ENCODE measurements at places on chromosomes 5 and 9.

DNA sequence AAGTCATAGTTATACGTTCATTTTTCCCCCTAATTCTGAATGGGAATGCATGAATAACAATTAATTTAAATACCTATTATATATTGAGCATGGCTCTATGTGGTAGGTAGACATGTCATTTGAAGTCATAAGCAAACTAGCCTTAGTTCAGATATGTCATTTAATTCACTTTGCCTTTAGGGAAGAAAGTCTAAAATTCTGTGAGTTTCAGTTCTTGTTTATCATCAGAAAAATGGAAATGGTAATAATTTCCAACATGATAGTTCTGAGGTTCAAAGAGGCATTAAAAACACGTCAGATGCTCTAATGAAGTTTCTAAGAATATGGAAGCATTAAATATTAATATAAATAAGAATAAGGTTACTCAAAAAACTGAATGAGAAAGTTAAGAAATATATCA, 13.1 kb upstream of the ANXA1 start:
- no peak for DNase-seq

DNA sequence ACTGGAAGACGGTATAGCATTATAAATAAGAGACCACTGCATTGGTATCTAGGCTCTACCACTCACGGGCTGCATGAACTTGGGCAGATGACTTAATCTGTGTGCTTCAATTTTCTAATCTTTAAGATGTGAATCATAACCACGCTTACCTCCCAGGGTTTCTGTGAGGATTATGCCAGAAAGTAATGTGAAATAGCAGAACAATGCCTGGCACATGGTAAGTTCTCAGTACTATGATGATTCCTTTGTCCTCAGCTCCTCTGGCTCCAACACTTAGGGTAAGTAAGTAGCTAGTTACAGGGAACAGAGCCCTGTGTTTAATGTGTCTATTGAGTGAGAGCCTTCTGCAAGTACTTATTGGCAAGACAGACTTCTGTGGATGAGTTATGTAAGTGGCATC, 31.1 kb downstream of the POU4F3 start:
- DNase-seq = no peak

- DNase-seq = peak; percentile 80
These were observed 4.4 kb upstream of the MLANA start for GRCh38 chr9:5886114-5886939.

- DNase-seq = no peak
These were observed 256.5 kb upstream of the ZNF608 start for GRCh38 chr5:125002727-125003598.

DNA sequence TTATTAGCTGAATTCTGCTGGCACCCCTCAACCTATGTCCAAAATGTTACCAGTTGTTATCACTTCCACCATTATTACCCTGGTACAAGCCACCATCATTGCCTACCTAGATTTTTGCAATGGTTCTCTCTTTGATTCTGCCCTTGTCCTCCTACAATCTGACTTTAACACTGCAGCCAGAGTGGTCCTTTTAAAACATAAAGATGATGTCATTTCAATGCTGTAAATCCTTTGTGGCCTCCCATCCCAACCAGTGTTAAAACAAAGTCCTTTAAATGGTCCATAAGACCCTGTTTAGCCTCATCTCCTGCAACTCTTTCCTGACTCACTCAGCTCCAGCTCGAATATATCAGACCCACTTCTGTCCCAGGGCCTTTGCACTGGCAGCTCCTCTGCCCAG, 54.9 kb upstream of the FSTL4 start:
- DNase-seq = no peak

GRCh38 chr9:20985851-20986600, 45.4 kb downstream of the HACD4 start:
- DNase-seq = no peak

- DNase-seq = no peak
These were observed 373.3 kb upstream of the FAM174A start for GRCh38 chr5:100161868-100162267.

DNA sequence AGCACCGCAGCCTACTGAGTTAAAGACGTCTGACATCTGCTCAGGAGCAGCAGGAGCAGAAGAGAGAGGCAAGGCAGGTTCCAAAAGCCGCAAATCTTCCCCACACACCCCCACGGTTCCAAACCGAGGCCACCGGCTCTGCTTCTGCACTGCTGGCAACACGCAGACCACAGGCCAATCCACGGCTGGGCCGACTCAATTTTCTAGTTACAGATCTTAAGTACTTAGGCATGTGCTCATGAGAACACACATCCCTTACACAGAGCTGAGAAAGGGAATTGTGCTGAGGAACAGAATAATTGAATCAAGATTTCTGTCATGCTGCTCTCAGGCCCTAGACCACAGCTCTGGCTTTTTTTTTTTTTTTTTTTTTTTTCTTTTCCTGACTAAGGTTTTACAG, 32.6 kb downstream of the PAX5 start:
- no peak for DNase-seq

- peak; percentile 77 for DNase-seq
These were observed 35.0 kb downstream of the ERGIC1 start for GRCh38 chr5:172868924-172869591.

DNA sequence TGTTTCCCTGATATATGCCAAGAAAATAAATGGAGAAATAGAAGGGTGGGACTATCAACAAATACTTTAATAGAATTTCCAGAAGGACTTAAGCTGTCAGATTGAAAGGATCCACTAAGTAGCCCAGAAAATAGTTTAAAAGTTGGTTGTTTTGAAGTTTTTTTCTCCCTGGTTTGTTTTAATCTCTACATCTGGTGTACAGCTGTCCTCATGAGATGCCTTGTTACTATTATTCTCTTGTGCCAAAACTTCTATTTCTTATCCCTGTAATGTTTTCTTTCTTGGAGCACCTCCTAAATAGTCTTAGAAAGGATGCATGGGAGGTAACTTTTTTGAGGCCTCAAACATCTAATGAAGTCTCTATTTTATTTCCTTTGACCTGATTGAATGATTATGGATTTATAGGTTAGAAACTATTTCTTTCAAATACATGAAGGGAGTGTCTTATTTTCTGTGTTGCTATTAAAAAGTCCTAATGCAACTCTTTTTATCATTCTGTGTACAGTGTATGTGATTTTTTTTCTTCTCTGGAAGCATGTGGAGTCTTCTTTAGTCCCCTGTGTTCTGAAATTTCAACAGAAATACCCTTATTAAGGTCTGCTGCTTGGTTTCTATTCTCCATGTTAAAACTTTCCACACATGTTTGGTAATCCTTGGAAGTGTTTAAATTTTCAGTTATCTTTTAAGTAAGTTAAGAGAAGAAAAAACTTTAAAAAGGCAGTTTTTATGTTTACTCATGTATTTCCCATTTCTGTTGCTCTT, 140.0 kb upstream of the CDKN2B start:
- no peak for DNase-seq

GRCh38 chr5:138574744-138575193, 432 bp downstream of the HSPA9 start:
- no peak for DNase-seq

- no peak for DNase-seq
These were observed 459.5 kb upstream of the KLF4 start for GRCh38 chr9:107949061-107949460.

DNA sequence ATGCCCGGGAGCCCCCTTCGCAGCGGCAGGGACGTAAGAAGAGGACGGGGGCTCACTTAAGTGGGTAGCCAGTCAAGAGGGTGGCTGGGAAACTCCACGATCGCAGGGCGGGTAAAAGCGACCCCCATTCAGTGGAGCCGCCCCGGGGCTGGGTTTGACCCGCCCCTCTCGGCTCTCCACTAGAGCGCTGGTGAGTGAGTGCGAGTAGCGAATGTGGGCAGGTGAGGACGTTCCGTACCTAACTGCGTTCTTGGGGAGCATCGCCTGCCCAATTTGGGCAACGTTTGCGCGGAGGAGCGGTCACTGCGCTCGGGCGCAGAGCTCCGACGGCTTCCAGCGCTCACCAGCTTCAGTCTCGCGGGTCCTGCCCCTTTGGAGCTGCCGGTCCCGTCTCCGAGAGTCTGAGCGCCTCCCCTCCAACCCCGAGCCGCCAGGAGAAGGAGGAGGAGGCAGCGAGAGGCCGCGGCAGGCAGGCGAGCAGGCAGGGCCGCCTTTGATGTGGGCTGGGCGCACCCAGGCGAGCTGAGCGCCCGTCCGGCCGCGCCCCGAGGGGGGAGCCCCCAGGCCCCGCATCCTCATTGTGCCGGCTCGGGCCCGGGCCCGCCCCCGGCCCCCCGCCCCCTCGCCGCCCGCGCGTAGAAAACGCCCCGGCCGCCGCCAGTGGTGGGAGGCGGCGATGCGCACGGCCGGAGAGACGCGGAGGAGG, at the start of gene FGF18:
TSS of gene FGF18 (plus strand) at position 666 of the 706 bp plus-strand sequence. CDS start 553 bp downstream, outside the sequence.
- no peak for DNase-seq

DNA sequence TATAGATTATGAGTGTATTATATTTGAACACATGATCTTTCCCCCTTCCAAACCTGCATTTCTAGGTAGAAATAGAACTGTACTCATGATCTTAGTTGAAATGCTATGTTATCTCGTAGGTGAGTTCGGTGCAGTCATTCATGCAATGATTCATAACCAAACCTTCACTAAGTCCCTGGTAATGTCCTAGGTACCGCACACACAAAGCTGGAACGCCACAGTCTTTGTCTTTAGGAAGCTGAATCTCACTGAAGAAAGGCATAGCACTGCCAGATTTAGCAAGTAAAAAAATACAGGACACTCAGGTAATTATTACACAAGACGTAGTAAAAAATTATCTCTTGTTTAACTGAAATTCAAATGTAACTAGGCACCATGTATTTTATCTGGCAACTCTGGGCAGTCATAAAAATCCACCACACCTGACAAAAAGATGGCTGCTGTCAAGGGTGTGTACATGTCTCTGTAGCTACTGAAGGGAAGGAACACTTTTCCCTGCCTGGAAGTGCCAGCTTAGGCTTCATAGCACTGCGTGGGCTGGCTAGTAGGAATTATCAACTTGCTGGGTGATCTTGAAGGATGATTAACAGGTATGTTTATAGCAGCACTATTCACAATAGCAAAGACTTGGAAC, 28.0 kb upstream of the TXN start:
- DNase-seq = no peak

- DNase-seq = no peak
These were observed 77.6 kb upstream of the SAP30L start for GRCh38 chr5:154368041-154368800.

GRCh38 chr9:36985769-36986467, 48.1 kb downstream of the PAX5 start:
- no peak for DNase-seq

GRCh38 chr5:112708103-112708622, 29.5 kb upstream of the APC start:
- DNase-seq = no peak

GRCh38 chr9:114798101-114798500, 7.7 kb downstream of the TNFSF15 start:
- DNase-seq = no peak

DNA sequence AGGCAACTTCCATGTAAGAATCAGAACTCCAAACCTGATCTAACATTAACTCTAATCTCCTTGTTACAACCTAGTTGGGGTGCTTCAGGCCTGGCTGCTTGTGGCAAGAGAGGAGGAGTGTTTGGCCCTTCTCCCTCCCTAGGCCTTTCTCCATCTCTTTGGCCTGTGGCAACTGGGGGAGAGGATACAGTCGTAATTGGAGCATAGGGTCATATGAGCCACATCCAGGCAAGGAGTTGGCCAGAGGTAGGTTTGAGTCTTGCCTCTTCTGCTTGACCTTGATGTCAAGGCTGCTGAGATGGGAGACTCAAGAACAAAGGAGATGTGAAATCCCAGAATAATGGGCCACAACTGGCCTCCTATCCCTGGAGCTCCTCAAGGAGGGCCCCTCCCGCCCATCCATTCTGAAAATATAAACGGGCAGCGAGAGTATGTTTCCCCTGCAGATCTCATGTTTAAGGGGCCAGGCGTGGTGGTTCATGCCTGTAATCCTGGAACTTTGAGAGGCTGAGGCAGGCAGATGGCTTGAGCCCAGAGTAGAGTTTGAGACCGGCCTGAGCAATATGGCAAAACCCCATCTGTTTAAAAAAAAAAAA, 59.3 kb upstream of the ANGPTL2 start:
- DNase-seq = no peak

- DNase-seq = no peak
These were observed 311.6 kb upstream of the PRR16 start for GRCh38 chr5:120152472-120152871.

GRCh38 chr9:37639109-37639762, 11.5 kb upstream of the FRMPD1 start:
- no peak for DNase-seq

DNA sequence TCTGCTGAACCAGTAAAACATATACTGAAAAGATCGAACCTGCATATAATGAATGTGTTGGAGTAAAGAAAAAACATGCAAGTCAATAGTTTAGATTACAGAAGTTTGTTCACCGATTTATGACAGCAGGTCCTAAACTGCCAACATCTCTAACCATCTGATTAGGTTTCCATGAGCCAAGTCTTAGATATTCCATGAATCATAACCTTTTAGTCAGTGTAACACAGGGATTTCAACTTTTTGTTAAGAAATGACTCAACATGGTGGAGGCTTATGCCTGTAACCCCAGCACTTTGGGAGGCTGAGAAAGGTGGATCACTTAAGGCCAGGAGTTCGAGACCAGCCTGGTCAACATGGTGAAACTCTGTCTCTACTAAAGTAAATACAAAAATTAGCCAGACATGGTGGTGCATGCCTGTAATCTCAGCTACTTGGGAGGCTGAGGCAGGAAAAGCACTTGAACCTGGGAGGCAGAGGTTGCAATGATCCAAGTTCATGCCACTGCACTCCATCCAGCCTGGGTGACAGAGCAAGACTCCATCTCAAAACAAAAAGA, 38.7 kb downstream of the APC start:
- DNase-seq = no peak

DNA sequence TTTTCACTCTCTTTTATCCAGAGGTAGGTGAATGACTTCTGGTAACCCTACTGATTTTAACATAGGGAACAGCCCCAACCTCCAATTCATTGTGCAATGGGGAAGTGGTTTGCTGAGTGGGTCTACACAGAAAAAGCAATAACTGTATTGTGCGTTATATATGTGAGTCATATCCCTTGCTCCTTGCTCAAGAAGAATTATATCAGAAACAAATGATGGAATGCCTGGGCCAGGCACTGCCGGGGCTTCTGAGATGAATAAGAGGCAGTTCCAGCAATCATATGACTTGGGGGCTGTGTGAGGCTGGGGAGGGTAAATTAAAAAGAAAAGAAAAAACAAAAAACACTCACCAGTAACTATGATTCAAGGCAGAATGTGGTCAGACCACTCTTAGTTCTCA, 79.2 kb upstream of the ABCA1 start:
- DNase-seq = no peak

DNA sequence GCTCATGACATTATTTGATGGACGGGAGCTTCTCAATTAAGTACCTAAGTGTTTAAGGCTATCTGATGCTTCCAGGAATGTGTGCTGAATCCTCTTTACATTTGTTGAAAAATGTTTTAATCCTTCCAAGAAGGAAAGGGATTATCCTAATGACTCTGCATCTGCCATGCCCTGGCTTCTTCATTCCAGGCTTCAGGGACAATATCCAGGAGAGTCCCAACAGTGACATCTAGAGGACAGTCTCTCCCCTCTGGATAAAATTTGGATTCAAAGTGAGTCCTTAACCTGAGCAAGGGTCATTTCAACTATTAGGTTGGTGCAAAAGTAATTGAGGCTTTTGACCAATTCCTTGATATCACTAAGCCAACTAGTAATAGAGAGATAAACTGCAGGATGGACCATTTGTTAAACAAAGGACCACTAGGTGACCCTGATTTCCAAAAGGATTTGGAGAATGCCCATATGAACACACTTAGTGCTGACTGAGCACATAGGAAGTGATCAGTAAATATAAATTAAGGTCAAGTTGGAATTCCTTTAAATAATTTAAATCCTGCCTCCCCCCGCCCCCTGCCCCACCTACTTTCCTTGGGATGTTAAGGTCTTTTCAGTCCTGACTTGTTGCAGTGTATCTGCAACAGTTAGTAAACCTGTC, 19.1 kb downstream of the TNFSF8 start:
- DNase-seq = no peak
